ENCODE measurements at places on chromosomes 4 and X. TPM values are rescaled to one million over a fixed set of nuclear protein-coding genes. Genes with fewer than 3 reads are reported as not detected.

The MAGEA8 gene
- not detected for total RNA-seq

The EIF1AX gene
- total RNA-seq, result 18.4 TPM

The RUFY3 gene
- 77.2 TPM for total RNA-seq

The PITX2 gene
- total RNA-seq, result 0.99 TPM

The LEF1 gene
- not detected for total RNA-seq

The ZFYVE28 gene
- total RNA-seq, result 23.3 TPM

The PAK3 gene
- total RNA-seq, result 1.2 TPM

The DKK2 gene
- 1.8 TPM for total RNA-seq

The ARMCX4 gene
- 6.5 TPM for total RNA-seq

The TNIP3 gene
- 0.17 TPM for total RNA-seq

The EDNRA gene
- total RNA-seq, result 6.9 TPM

The MAP3K15 gene
- total RNA-seq, result under 0.01 TPM

The CXorf65 gene
- not detected for total RNA-seq

The PCDH7 gene
- total RNA-seq, result 8.9 TPM

The MAGEA2B gene
- not detected for total RNA-seq

The FHIP1A gene
- total RNA-seq, result 0.29 TPM

The NLGN4X gene
- under 0.01 TPM for total RNA-seq

The MAGEE1 gene
- total RNA-seq, result 1.9 TPM

The MTTP gene
- total RNA-seq, result 0.15 TPM

The LETM1 gene
- 56.1 TPM for total RNA-seq

The PDGFRA gene
- 432 TPM for total RNA-seq

The SHROOM4 gene
- total RNA-seq, result 0.44 TPM

The IRS4 gene
- total RNA-seq, result not detected

The DSPP gene
- total RNA-seq, result not detected

The IL15 gene
- 6.5 TPM for total RNA-seq

The SCRG1 gene
- total RNA-seq, result 0.29 TPM

The SPINK2 gene
- not detected for total RNA-seq

The KLF8 gene
- total RNA-seq, result 2.8 TPM

The SUPT20HL2 gene
- total RNA-seq, result not detected

The CABS1 gene
- total RNA-seq, result not detected
